ENCODE measurements at places on chromosomes 6 and 20. TPM values are rescaled to one million over a fixed set of nuclear protein-coding genes. Genes with fewer than 3 reads are reported as not detected.

DNA sequence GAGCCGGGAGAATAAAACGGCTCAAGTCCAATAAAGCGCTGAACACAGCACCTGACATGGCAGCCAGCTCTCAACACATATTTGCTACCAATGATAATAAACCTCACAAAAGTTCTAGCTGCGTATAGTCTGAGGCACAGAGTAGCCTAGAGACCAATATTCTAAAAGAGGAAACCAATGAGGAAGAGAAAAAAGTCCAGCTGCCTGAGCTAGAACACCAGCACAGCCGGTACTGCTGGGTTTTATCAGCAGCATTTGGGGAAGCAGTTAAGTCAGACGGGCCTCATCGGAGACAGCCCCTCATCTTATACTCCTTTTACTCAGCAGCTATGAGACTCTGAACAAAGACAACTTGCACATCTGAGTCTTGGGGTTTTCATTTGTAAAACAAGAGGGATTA is 2.4 kb upstream of the RTF2 start:
- H3K4me3 ChIP-seq, result no peak overlapping the region
- no peak for DNase-seq
- no peak overlapping the region for H3K27ac ChIP-seq
- H3K4me1 ChIP-seq, result peaks cover 22% of the 10 kb centered on the region

GRCh38 chr6:3335169-3335568 is 76.4 kb downstream of the PSMG4 start:
- H3K27me3 ChIP-seq, result no peaks in the 10 kb centered on the region
- peaks cover 25% of the 10 kb centered on the region for H3K4me1 ChIP-seq
- H3K4me3 ChIP-seq, result no peak overlapping the region

- no peak for DNase-seq
- H3K27ac ChIP-seq, result no peak overlapping the region
- H3K27me3 ChIP-seq, result no peaks in the 10 kb centered on the region
- H3K36me3 ChIP-seq, result no peaks in the 10 kb centered on the region
Observed at GRCh38 chr6:13831615-13832014, 17.3 kb upstream of the MCUR1 start.

DNA sequence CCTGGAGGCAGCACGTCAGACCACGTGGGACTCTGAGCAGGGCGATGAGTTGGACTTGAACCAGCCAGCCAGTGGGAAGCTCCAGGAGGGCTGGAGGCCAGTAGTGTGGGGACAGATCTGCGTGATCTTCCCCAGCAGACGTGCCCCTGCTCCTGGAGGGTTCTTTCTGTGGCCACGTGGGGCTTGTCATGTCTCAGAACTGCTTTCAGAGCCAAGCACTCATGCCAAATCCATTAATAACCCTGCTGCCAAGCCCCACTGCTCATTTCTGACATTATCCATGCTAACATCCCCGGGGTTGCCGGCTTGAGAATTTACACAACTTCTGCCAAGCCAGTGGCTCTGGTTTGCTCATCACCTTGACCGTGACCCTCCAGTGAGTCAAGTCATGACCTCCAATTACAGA is 38.3 kb downstream of the SIRPA start:
- H3K4me3 ChIP-seq, result no peak overlapping the region
- DNase-seq, result no peak
- H3K27me3 ChIP-seq, result no peaks in the 10 kb centered on the region
- H3K36me3 ChIP-seq, result no peaks in the 10 kb centered on the region

- DNase-seq, result no peak
- no peak overlapping the region for H3K4me3 ChIP-seq
- H3K27me3 ChIP-seq, result no peaks in the 10 kb centered on the region
Observed at GRCh38 chr6:77228279-77228678, 235.0 kb downstream of the HTR1B start.

DNA sequence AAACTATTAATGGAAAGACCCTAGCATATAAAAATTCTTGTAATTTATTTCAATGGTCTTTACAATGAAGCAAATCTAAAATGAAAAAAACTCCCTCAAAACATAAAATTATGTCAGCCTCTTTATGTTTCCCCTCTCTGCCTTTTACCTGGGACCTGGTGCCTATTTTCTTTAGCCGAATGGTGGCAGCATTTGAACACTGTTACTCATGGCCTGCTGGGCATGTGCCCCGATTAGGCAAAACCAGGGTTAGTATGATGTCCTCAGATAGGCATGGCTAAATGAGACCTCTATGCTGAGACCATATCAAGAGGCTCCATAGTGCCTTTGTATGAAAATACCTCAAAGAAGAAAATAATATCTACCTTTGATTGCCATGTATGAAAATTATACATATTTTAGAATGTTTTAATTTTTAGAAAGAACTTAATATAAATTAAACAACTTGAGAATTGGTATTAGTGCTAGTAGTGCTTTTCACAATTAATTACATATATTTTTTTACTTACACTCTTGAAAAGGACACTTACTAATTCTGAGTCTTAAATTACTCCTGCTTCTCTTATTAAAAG is 22.5 kb upstream of the C6orf58 start:
- H3K27me3 ChIP-seq, result no peaks in the 10 kb centered on the region
- H3K36me3 ChIP-seq, result no peaks in the 10 kb centered on the region
- no peak overlapping the region for H3K4me3 ChIP-seq

DNA sequence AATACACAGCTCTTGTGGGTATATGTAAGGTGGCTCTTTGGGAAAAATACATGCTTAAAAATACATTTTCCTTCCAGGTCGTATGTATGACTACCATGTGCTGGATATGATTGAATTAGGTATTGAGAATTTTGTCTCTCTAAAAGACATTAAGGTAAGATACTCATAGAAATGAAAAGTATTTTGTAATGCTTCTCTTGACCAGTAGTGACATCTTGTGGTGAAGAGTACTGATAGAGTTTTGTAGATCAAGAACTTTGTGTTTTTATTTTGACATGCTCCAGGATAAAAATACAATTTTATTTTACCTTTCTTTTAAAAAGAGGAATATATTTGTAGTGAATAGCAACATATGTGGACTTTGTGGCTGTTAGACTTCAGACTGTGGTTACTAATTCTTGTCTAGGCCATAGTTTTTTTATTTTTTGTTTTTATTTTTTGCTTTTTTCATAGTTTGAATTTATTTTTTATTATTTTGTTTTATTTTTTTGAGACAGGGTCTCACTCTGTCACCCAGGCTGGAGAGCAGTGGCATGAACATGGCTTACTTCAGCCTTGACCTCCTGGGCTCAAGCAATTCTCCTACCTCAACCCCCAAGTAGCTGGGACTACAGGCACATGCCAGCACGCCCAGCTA is 17.9 kb downstream of the RPF2 start:
- peaks cover 46% of the 10 kb centered on the region for H3K36me3 ChIP-seq
- no peak overlapping the region for H3K4me3 ChIP-seq
- no peak for DNase-seq
- no peaks in the 10 kb centered on the region for H3K4me1 ChIP-seq

- no peak for DNase-seq
- no peaks in the 10 kb centered on the region for H3K4me1 ChIP-seq
- no peaks in the 10 kb centered on the region for H3K36me3 ChIP-seq
- H3K27ac ChIP-seq, result no peak overlapping the region
Observed at GRCh38 chr6:168600381-168600780, 159.4 kb downstream of the SMOC2 start.

DNA sequence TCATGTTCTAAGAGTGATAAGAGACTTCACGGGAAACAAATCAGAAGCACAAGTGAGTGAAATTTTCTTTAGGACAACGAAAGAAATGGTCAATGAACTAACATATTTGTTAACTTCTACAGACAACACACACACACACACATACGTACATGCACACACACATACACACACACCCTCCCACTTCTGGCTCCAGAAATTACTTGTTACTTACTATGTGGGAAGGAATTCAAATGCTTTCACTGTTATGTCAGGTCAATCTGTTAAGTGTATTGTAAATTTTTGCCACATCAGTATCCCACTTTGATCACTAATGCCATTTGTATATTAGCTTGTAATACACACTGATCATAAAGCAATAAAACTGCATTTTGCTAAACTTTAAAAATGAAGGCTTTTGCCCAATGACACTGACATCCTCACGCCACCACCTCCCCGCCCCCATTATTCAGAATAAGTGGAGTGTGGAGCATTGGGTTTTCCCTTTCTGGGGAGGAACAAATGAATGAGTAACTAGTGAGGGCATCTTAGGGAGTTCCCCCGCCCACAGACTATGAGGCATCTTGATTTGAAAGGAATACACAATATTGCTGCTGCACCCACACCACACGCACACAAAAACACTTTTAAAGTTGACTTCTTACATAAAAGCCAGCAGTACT is 76.2 kb downstream of the ATXN1 start:
- no peaks in the 10 kb centered on the region for H3K27me3 ChIP-seq
- DNase-seq, result peak; percentile 24
- H3K27ac ChIP-seq, result no peak overlapping the region

- H3K27ac ChIP-seq, result no peak overlapping the region
- H3K36me3 ChIP-seq, result peaks cover 11% of the 10 kb centered on the region
- no peak for DNase-seq
- H3K27me3 ChIP-seq, result no peaks in the 10 kb centered on the region
- H3K4me3 ChIP-seq, result no peak overlapping the region
- H3K4me1 ChIP-seq, result peaks cover 23% of the 10 kb centered on the region
Observed at GRCh38 chr6:119326291-119327005, 23.1 kb downstream of the MAN1A1 start.

- no peak for DNase-seq
- H3K27me3 ChIP-seq, result no peaks in the 10 kb centered on the region
- no peak overlapping the region for H3K4me3 ChIP-seq
Observed at GRCh38 chr6:53612651-53613050, 52.9 kb downstream of the KLHL31 start.

DNA sequence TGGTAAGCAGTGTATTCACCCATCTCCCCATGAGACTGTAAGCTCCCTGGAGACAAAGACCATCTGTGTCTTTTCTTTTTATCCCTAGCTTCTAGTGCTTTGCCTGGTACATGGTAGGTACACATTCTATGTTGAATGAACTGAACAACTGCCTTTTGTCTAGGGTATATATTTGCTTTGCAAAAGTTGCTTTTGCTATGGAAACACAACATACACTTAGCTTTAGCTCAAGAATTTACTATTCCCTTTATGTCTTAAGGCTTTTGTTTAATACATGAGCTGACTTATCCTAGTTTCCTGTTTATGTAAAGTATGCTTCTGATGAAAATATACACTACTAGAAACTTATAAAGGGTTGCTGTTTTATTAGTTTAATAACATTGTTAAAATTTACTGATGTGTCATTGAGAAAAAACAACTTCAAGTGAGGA is 198.2 kb downstream of the PRL start:
- H3K4me1 ChIP-seq, result no peaks in the 10 kb centered on the region
- H3K4me3 ChIP-seq, result no peak overlapping the region
- no peaks in the 10 kb centered on the region for H3K36me3 ChIP-seq
- no peak overlapping the region for H3K27ac ChIP-seq

GRCh38 chr6:92538275-92538674 is 881.1 kb downstream of the EPHA7 start:
- no peak overlapping the region for H3K4me3 ChIP-seq
- no peaks in the 10 kb centered on the region for H3K4me1 ChIP-seq
- H3K27ac ChIP-seq, result no peak overlapping the region

DNA sequence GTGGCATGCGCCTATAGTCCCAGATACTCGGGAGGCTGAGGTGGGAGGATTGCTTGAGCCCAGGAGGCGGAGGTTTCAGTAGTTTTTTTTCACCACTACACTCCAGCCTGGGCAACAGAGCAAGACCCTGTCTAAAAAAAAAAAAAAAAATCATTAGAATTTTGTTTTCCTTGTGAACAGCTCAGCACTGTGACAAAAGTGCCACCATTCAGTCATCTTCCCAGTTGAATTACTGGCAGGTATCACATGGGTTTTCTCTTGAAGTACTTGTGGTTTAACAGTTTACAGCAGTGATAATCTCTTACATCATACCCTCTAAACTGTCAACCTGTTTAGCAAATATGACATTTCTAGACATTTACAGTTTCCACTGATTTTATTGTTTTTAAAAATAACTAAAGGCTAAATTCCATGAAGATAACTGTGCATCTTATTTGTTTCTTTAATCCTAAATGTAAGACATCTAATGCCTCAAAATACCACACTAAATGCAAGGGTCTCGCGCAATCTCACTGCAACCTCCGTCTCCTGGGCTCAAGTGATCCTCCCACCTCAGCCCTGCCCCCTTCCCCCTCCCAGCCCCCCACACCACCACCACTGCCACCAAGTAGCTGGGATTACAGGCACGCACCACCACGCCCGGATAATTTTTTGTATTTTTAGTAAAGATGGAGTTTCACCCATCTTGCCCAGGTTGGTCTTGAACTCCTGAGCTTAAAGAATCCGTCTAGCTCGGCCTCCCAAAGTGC is 7.0 kb downstream of the TRPC4AP start:
- no peak for DNase-seq
- no peaks in the 10 kb centered on the region for H3K27me3 ChIP-seq
- H3K27ac ChIP-seq, result no peak overlapping the region

Gene PSMB8
- total RNA-seq, result 0.96 TPM

Gene ZNF311
- total RNA-seq, result not detected

Gene KCNK17
- not detected for total RNA-seq

Gene MMP24OS
- 59.6 TPM for total RNA-seq

Gene OPRL1
- total RNA-seq, result 1.6 TPM

Gene CCDC170
- 0.12 TPM for total RNA-seq
